ENCODE measurements at places on chromosomes 11 and 22.
A peak's percentile ranks its signal among the peaks of the same experiment; 100 is the strongest.

- peak; percentile 75 for DNase-seq
Measured at GRCh38 chr11:72524711-72525110, 90.4 kb upstream of the CLPB start.

DNA sequence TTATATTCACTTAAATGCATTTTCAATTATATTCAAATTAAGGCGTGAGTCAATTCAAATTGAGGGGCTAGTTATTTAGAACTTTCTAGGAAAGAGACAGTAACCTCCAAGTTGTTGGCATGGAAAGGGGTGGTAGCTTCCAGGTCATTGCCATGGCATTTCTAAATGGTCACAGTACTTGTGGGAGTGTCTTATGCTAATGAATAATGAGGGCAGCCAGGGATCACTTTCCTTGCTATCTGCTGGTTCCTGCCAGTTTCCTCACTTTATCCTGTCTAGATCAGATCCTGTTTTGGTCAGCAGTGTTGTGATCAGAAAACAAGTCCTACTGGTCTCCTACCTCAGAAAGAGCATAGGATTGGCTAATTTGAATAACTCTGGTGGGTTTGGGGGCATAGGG lies 21.8 kb upstream of the RNASEH2C start:
- no peak for DNase-seq

- DNase-seq, result no peak
Measured at GRCh38 chr11:14645985-14646900, 2.6 kb downstream of the PDE3B start.

GRCh38 chr11:92104349-92104748 lies 120.3 kb upstream of the FAT3 start:
- DNase-seq, result no peak

DNA sequence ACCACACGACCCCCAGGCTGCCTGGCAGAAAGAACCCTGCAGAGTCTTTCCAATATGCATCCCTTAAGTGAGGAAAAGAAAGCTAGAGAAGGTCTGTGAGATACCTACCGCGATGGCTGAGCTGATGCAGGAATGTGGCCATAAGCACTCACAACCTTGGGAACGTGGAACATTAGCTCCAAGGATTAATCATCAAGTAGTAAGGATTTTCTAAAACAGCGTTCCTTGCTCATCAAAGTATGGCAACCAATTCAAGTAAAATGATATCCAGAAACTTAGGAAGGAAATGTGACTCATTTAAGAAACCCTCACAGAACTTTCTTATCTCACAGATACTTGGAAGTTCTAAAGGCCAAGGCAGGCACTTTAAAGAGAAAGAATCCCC lies 12.8 kb downstream of the PACSIN2 start:
- DNase-seq, result peak; percentile 16

- no peak for DNase-seq
Measured at GRCh38 chr11:47912843-47913437, 64.8 kb upstream of the NUP160 start.

- DNase-seq, result no peak
Measured at GRCh38 chr22:31431950-31432349, 32.5 kb downstream of the DRG1 start.

DNA sequence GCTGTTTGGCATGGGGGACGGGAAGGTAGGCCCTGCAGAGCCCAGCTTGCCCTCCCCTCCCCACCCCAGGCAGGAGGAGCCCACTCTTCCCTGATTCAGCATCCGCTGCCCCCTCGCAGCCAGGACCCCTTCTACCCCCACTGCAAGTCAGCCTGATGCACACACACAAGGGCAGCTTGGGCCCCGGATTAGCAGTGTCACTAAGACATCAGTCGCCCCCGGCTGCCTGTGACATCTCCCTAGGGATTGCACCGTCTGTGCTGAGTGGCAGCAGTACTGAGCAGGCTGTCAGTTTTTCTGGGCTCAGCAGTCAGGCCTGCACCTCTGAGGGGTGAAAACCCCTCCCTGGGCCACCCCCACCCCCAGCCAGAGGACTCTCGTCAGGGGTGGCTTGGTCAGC lies 30.4 kb upstream of the SYT7 start:
- no peak for DNase-seq

DNA sequence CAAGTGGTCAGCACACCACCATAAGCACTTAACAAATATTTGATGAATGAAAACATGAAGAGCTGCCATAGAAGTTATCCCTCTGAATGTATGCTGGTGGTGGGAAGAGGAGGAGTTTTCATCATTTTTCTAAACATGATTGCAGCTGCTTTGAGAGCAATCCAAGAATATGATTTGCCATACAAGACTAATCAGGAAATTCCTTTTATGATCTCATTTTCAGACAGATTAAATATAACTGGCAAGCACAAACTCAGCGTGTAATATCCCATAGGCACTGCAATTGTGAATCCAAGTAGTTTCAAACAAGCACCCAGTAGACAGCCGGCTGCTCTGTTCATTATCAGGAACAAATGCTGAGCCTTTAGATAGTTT lies 505.7 kb upstream of the LUZP2 start:
- peak; percentile 17 for DNase-seq

- no peak for DNase-seq
Measured at GRCh38 chr11:122094836-122095235, 21.2 kb downstream of the BLID start.

All from AG20443 (cell line).